ENCODE measurements at places on chromosomes 12 and 14. TPM values are rescaled to one million over a fixed set of nuclear protein-coding genes. Genes with fewer than 3 reads are reported as not detected.

DNA sequence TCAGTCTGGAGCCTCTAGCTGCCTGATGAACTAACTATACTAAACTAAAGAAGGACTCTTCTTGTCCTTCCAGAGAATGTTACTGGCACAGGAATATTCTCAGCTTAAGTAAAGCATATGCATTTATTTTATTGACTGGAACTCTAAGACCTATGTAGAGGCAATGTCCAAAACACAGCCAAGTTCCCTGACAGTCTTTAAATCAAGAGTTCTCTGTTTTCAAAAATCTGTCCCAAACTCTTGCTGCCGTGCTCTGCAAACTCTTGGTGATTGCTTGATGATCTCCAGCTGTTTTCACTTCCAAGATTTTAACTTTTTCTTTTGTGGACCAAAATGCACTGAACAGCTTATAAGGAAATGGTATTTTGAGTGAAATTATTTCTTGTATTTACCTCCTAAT is 67.5 kb upstream of the DAAM1 start:
- DNase-seq = no peak

DNA sequence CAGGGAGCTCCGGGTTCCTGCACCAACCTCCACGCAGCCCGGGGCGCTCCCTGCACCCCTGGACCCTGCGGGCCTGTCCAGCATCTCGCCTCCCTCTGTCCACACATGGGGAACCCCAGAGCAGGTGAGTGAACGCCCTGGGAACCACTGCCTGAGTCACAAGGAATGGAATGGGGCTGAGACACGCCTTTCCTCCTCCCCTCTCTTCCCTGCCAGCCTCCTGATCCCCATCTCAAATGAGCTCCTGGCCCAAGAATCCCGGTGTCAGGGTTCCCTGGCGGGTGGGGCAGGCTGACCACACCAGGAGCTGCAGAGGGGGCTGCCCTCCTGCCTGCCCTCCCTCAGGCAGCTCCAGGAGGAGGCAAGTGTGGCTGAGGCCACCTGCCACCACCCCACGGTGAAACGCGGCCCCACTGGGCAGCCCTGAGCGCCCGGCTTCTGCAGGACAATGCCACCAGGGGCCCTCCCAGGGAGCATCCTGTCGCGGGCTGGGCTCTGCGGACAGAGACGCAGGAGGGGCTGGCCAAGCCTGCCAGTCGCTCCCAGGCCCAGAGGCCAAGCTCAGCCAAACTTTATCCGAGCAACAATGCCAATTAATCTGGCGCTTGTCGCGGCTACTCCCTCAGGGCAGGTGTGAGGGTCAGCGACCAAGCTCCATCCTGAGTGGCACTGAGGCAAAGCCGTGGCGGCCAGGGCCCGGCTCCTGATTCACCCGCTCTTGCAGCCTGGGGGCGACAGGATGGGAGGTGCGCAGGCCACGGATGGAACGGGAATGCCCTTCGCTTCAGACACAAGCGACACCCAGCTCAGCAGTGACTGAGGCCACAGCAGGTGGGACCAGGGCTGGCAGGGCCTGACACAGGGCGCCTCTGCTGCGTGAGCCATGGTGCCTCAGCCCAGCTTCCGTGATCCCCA is 44.3 kb downstream of the GALNT9 start:
- DNase-seq = peak; percentile 62

- DNase-seq = no peak
Observed at GRCh38 chr14:100193417-100194357, 34.2 kb upstream of the DEGS2 start.

GRCh38 chr12:76942267-76942666 is 63.4 kb upstream of the CSRP2 start:
- DNase-seq = no peak

GRCh38 chr12:128259556-128260070 is 7.4 kb upstream of the TMEM132C start:
- peak; percentile 41 for DNase-seq

PRPH gene
- total RNA-seq = not detected

C12orf50 gene
- total RNA-seq = not detected

VSX2 gene
- not detected for total RNA-seq

SLC25A21 gene
- total RNA-seq = 37.0 TPM

Data from Daoy (cell line).